ENCODE measurements at places on chromosomes 12 and 14. TPM values are rescaled to one million over a fixed set of nuclear protein-coding genes. Genes with fewer than 3 reads are reported as not detected.

Gene OTOGL
- not detected for total RNA-seq

Gene AICDA
- total RNA-seq: 0.31 TPM

Gene ATF7
- 19.3 TPM for total RNA-seq

Gene JPH4
- total RNA-seq: not detected

Gene TMPRSS12
- total RNA-seq: not detected

All from A549 treated with ZK216348 at 1 μM for 4 hours (cell line).